Small intestine (tissue), 16 donors: ENCODE measurements at places on chromosomes 6 and 20. TPM values are rescaled to one million over a fixed set of nuclear protein-coding genes. Genes with fewer than 3 reads are reported as not detected.

Gene PI16
- 0.27 TPM for polyA plus RNA-seq

- no peaks in the 10 kb centered on the region for H3K27me3 ChIP-seq
- DNase-seq = no peak
- no peaks in the 10 kb centered on the region for H3K4me1 ChIP-seq
- no peaks in the 10 kb centered on the region for H3K36me3 ChIP-seq
Measured at GRCh38 chr6:169189182-169189581, 64.5 kb downstream of the THBS2 start.

Gene VSX1
- not detected for polyA plus RNA-seq

- no peaks in the 10 kb centered on the region for H3K36me3 ChIP-seq
- H3K27ac ChIP-seq = no peak overlapping the region
- no peak for DNase-seq
Measured at GRCh38 chr6:167993831-167994230, 3.6 kb upstream of the KIF25 start.

Gene ID4
- 4.6 TPM for polyA plus RNA-seq

Gene BPIFA1
- not detected for polyA plus RNA-seq

Gene CST5
- not detected for polyA plus RNA-seq

Gene IPCEF1
- polyA plus RNA-seq = 2.1 TPM
